ENCODE measurements at places on chromosomes 2 and 18. TPM values are rescaled to one million over a fixed set of nuclear protein-coding genes. Genes with fewer than 3 reads are reported as not detected.

The DNER gene
- not detected for total RNA-seq

The MAPRE3 gene
- total RNA-seq: 4.4 TPM

The REG3G gene
- total RNA-seq: not detected

The EFEMP1 gene
- not detected for total RNA-seq

The ATG16L1 gene
- total RNA-seq: 27.0 TPM

The COL5A2 gene
- total RNA-seq: 0.83 TPM

DNA sequence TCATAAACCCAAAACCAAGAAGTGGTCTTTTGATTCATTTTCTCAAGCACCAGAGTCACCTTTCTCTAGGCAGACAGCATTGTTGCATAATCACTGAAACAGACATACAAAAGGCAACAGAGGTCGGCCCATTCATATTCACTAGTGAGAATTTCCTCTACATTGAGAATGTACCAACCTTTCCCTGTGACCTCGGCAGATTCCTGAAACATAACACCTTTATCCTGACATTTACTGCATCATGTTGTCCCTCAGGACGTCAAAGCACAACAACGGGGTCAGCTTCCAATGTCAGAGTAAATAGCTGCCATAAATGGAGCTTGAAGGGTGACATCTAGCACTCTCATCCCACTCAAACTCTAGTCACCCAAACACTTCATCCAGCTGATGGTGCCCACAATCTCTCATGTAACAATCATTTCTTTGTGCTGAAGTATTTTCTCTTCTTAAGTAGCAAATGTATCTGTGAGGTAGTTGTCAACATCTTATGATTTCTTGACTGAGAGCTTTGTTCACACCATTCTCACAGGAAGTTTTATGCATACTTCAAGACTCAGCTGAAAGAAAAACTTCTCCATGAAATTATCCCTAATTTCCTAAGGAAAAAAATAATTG is 802.6 kb upstream of the CHAC2 start:
- DNase-seq: no peak

GRCh38 chr18:80148326-80149199 is 39.5 kb downstream of the ADNP2 start:
- no peak for DNase-seq

DNA sequence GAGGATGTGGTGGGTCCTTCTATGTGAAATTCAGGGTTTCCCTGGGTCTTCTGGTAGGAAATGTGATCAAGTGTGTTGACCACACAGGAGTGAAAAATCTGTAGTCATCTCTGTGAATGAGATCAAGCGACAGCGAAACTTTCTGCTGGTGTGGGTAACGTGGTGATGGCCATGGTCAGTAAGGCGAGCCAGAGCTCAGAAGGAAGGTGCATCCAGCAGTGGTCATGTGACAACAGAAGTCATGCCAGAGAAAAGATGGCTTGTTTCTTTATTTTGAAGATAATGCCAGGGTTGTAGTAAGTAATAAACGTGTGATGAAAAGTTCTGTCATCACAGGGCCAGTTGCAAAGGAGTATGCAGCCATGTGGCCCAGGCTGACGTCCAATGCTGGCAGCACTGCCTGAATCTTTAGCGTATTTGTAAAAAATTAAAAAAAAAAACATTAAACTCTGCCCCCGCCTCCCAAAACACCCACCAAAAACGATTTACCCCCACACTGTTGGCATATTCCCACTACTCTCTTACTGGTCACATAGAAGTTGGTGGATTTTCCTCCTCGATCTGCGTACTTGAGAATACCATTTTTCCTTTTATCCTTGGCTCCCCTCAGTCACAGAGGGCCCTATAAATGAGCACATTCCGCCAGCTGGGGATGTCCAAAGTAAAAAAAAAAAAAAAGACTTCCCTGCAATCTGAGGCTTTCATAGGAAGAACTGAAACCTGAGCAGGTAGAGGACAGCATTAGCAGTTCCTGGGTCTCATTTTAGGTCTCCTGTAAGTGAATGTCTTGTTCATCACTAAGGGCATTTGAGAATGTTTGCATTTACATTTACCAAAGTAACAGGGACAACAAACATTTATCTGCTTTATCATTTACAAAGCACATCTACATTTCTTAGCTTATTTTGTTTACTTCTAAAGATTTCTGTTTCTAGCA is 70.6 kb downstream of the SLC4A3 start:
- DNase-seq: no peak

DNA sequence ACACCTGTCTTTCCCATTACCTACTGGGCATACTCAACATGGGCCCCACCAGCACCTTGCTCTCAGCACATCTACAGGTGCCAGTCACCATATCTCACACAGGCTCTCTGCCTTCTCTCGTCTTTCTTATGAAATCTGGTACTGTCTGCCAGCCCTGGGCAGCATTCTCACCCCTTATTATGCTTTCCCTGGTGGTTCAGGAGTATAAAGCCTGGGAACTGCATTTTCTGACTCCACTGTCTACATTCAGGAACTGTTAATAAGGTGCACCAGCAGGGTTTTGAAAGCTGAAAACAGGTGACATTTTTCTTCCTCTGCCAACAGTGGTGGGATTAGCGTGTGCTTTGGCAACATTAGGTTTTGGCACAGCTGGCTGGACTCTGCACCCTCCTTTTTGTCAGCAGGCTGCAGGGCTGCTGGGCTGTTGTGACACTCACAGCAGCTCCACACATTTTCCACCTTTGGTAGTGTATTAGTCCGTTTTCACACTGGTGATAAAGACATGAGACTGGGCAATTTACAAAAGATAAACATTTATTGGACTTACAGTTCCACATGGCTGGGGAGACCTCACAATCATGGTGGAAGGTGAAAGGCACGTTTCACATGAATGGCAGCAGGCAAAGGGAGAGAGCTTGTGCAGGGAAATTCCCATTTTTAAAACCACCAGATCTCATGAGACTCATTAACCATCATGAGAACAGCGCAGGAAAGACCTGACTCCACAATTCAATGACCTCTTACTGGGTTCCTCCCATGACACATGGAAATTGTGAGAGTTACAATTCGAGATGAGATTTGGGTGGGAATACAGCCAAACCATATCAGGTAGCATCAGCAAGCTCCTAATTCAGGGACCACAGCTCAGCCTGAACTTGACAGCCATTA is 343.1 kb upstream of the LYPD1 start:
- DNase-seq: no peak

DNA sequence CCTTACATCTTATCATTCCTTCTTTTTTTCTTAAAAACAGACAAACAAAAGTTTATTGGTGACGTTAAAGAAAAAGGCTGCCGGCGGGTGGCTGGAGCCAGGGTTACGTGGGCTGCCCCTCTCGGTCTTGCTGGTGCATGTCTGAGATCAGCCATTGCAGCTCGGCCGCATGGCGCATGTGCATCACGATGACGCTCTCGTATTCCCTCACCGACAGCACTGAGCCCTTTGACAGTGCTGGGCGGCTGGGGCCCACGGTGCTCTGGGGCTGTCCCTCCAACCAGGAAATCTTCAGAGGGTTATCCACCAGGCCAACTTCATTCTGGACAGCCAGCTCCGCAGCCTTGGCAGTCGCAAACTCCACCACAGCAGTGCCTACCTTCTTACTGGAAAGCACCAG is 1081.8 kb upstream of the TMEFF2 start:
- DNase-seq: no peak

DNA sequence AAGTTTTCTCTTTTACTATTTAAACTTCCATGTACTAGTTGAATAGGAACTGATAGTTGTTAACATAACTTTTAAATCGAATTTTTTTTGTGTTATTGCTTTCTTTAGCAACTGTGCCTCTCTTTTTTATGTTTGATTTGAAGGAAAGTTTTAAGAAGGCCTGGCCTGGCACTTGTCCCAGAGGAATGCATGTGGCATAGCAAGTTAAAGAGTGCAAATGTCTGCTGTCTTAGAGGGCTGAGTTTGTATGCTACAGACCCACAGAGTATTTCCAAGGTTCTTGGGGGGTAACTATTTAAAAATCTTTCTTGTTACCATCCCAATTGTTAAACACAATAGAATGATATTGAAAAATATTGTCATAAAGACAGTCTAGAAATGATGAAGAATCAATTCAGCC is 47.0 kb downstream of the MTCL1 start:
- DNase-seq: no peak

DNA sequence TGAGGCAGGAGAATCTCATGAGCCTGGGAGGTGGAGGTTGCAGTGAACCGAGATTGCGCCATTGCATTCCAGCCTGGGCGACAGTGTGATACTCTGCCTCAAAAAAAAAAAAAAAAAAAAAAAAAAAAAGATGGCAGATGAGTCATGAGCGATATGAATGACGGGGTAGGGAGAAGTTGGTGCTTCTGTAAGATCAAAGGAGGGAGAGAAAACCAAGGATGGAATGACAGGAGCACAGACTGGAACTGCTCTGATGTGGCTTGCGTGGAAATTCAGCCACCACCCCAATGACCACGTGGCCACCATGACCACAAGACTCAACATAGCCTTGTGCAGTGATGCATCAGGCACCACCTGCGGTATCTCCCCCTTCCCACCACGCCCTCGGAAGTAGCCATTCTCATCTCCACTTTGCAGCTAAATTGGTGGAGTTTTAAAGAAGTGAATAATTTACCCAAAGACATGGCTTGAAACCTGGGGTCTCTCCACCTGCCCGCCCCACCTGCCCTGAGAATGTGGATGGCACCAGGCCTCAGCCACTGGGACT is 96.0 kb downstream of the ACKR3 start:
- DNase-seq: no peak

DNA sequence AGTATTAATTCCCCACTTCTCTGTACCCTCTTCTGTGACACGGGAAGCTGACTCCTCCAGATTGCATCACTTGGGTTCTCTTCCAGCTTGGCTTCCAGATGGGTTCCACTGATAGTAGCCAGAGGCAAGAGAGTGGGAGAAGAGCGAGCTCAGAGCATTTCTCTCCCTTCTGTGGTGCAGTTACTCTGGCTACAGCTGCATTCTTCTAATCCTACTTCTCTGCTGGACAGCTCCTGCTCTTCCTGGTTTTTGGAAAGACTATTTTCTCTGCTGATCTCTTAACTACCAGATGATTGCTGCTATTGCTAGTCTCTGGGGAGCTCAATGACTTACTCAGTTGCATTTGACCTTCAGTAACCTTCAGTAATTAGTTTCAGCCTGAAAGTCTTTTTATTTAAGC is 187.5 kb upstream of the MAP2 start:
- DNase-seq: no peak

- no peak for DNase-seq
These were observed 42.3 kb upstream of the TTR start for GRCh38 chr18:31549416-31549815.

DNA sequence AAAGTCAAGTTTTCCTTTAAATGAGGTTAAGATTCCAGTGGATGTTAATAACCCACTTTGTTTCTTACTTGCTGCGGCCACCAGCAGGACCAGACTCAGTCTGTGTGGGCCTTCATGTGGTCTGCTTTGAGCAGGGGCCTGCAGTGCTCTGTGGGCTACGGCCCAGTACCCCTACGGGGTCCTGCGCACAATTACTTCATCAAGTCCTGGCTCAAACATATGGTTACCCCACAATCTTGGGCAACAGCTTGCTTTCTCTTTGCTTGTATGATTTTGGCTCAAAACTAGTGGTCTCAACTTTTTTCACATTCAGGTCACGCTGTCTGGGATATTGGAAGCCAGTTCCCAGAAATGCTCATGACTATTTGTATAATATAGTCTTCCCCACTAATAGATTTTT is 64.2 kb downstream of the PTPN2 start:
- DNase-seq: no peak
